Suprapubic skin (tissue), 4 donors: ENCODE measurements at places on chromosomes 6 and 20.

DNA sequence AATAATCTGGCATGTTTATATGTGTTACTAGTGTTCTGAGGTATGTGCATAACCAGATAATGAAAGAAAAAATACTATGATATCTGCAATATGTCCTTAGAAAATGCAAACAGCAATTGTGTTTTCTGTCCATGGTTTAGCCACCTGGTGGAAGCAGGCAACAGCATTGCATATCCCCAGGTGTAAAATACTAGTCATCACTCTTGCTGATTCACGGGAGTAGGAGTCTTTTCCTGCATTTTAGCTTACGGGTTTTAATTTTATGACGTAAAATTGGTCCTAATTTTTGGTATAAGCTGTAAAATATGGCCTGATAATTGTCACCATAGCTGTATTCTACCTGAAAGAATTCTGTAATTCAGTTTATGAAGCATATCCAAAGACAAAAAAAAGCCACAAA, 2.5 kb downstream of the RNF182 start:
- no peak for DNase-seq

DNA sequence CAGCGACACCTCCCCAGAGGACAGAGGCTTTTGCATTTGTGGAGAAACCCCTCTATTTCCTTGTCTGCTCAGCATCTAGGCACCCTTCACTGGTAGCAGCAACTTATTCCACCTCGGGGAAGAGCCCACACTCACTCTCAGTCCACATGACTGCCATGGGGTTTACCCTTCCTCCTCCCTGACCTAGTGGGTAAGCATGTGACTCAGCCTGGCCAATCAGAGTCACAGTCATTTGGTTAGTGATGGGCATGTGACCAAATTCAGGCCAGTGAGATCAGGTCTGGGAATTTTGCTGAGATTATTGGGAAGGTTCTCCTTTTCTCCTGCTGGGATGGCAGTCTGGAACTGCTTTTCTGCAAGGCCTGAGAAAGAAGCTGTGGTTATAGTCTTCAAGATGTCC, 145.7 kb upstream of the PHACTR3 start:
- DNase-seq: no peak

- no peak for DNase-seq
These were observed 3.3 kb upstream of the COL11A2 start for GRCh38 chr6:33195304-33196165.

DNA sequence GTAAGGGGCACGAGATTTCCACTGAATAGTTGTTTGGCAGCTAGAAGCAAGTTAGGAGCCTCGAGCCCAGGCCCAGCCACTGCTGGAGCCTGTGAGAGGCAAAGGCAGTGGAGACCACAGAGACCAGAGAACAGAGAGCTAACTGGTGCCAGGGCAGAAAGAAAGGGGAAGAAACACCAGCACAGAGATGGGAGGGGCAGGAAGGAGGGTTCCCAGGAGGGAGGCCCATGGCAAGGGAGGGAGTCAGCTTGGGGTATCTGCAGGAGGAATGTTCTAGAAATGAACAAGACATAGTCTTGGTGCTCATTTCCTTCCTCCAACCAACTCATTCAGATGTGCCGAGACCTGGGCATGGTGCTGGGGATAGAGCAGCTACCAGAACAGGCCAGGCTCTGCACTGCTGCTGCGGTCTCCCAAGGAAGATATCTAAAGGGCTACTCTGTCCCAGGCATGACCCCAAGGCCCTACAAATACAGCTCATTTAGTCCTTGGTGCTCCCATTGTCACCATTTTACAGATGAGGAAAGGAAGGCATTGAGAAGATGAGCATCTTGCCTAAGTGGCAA, 10.7 kb downstream of the ANGPT4 start:
- no peak for DNase-seq

- DNase-seq: no peak
These were observed 263.9 kb downstream of the FARS2 start for GRCh38 chr6:5525209-5525608.

DNA sequence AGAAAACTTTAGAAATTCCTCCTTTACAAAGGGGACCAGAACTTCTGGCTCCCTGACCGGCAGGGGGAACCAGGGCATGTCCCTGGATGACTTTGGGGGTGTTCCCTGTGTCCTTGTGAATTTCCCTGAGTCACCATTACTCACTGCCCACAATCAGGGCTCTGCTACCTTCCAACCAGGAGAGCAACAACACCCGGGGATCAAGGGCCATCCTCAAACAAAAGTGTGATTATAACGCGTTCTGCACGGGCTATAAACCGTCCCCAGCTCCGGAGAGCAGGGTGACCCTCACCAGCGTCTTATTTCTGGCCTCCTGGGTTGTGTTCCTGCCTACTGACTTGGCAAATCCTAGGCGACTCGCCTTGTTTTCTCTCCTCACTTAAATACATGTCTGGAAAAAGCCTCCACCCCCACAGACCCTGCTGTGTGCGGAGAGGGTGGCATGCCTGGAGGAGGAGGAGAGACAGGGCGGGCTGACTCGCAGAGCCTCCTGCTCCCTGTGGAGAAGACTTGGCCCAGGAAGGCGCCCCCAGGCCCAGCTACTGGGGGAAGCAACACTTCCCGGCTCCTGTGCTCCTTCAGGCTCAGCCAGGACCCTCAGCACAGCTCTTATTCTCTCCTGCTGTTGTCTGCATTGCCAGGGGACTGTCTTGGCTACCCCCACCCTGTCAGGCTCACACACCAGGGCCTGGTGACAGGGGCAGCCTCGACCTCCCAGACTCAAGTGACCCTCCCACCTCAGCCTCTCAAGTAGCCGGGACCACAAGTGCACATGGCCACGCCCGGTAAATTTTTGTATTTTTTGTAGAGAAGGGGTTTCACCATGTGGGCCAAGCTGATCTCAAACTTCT, 54.1 kb downstream of the FGD2 start:
- DNase-seq: no peak

DNA sequence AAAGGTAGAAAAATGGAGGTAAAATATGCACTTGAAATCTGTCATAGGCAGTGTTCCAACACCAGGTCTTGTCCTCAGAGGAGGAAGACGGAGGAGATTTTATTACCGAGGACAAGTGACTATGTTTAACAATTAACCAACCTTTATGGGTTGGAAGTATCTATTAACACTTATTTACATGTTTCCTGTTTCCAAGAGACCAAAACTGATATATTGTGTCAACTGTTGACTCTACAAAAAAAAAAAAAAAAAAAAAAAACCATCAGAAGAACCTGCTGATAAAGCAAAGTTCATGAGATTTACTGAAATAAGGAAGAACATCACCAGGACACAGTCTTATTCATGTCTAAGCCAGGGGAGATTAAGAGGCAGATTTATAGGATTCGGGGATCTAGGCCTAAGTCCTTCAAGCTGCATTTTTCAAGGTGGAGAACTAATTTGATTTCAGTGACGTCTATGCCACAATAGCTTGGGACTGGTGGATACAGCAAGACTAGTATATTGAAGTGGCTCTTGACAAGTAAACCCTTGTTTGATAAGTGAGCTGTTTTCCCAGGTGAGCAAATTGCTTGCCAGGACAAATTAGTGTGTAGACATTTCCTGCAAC, 126.6 kb upstream of the NAA20 start:
- DNase-seq: no peak

DNA sequence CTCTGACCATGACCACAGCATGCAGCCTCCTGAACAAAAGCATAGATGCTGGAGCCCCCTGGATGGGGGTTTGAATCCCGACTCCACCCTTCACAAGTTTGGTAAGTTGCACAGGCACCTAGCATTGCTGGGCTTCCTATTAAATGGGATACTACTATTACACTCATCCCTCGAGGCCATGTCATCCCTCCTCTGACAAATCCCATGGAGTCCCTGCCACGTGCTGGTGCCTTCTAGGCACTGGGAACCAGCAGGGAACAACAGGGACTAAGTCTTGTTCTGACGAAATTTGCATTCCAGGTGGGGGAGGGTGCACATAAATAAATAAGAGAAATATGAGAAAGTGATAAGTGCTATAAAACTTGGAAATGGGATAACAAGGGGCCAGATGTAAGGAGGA, 15.3 kb upstream of the SIRPA start:
- DNase-seq: no peak

- DNase-seq: no peak
These were observed 74.9 kb upstream of the CLDN20 start for GRCh38 chr6:155188707-155189496.

DNA sequence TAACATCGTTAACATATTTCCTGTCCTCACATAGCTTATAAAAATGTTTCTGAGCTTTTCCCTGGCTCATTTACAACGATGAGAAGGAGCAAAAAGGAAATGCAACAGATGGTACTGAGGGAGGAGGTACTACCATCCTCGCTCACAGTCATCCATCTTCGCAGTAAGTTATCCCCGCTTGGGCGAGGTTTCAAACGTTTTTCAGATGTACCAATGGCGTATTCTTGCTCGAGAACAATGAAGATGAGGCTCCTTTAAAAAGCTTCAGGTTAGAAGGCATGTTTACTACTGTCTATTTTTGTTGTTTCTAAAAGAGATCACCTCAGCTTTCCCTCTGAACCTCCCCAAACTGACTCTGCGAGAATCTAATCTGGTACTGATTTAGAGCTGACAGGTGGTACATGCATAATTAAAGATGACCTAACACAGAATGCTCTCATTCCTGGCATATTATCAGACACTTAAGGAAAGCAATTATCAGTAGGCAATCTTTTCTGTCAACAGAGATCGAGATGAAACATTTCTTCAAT, 178.7 kb downstream of the GJA10 start:
- DNase-seq: no peak

GRCh38 chr6:32244946-32245398, 21.1 kb upstream of the NOTCH4 start:
- peak; percentile 92 for DNase-seq

- no peak for DNase-seq
These were observed 929 bp downstream of the CDH22 start for GRCh38 chr20:46307139-46307998.

DNA sequence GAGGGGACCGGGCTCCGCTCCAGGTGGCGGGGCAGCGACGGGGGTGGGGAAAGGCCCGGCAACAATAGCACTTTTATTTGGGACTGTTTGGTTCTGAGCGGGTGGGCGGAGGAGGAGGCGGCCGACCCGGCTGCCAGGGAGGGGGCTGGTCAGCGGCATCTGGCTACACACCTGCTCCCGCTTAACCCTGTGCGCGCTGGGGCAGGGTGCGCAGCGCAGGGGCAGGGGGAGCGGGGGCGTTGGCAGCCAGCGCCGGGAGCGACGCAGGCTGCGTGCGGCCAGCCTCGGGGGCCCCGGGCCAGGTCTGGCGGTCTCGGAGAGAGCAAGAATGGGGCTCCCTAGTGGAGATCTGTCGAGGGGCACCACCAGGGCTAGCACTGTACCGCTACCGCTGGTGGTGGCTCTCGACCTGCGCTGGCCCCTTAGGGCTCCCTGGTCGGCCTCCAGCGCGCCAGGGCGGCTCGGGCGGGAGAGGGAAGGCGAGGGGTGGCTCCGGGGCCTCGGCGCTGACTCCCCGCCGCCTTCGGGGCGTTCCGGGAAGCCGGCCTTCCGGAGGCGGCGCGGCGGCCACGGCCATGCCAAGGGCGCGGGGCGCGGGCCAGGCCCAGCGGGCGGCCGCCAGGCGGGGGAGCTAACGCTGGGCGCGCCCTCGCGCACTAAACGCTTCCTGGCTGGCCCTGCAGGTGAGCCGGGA, 92.4 kb downstream of the NCR2 start:
- no peak for DNase-seq
